ENCODE measurements at places on chromosomes 13 and 19.

- peaks cover 28% of the 10 kb centered on the region for H3K27me3 ChIP-seq
- H3K27ac ChIP-seq, result no peak overlapping the region
- DNase-seq, result no peak
- H3K4me1 ChIP-seq, result peaks cover 3% of the 10 kb centered on the region
- H3K36me3 ChIP-seq, result no peaks in the 10 kb centered on the region
- no peak overlapping the region for H3K4me3 ChIP-seq
These were observed 398.8 kb downstream of the DLEU7 start for GRCh38 chr13:50444726-50445125.

DNA sequence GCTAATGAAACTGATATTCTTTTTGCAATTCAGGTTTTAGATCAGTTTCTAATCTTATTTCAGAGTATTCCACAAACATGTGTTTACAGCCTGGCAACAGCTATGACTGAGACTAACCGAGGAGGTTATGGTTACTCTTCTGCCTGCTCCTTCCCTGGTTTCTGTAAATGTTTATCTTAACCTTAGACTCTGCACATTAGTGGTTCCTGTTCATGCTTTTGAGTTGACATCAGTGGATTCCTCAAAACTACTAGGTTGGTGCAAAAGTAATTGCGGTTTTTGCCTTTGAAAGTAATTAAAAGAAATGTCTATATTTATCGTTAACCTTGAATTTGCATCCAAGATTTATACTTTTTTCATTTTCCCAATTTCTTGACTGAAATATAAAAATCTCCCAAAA is 237.0 kb upstream of the TSHZ3 start:
- no peak overlapping the region for H3K27ac ChIP-seq
- no peaks in the 10 kb centered on the region for H3K4me1 ChIP-seq
- H3K4me3 ChIP-seq, result no peak overlapping the region
- no peaks in the 10 kb centered on the region for H3K36me3 ChIP-seq
- H3K27me3 ChIP-seq, result no peaks in the 10 kb centered on the region
- DNase-seq, result no peak

- H3K27ac ChIP-seq, result no peak overlapping the region
- DNase-seq, result no peak
- H3K4me1 ChIP-seq, result no peaks in the 10 kb centered on the region
- H3K4me3 ChIP-seq, result no peak overlapping the region
These were observed 13.3 kb upstream of the FGF9 start for GRCh38 chr13:21657538-21657937.

DNA sequence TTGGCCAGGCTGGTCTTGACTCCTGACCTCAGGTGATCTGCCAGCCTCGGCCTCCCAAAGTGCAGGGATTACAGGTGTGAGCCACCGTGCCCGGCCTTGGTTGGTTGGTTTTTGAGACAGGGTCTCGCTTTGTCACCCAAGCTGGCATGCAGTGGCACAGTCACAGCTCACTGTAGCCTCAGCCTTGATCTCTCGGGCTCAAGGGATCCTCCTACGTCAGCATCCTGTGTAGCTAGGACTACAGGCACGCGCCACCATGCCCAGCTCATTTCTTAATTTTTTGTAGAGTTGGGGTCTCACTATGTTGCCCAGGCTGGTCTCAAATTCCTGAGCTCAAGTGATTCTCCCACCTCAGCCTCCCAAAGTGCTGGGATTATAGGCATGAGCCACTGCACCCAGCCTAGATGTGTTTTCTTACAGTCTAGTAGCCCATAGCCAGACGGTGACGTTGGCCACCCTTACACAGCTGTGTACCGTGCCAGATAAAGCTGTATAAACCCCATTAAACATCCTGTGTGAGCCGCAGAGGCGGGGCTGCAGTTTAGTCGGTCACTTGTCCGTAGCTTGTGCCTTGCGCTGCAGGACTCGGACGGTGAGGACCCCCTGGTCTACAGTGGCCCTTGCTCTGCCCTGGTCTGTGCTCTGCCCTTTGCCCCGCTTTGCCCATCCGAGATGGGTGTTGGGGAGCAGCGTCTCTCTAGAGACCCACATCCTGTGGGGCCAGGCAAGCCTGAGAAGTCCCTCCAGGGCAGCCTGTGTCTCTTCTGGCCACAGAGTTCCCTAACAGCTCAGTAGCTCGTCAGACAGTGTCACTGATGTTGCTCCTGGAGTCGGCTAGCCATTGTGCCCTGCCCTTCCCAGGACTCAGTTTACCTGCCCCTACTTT is 9.8 kb downstream of the IRF3 start:
- DNase-seq, result no peak
- H3K36me3 ChIP-seq, result peaks cover 51% of the 10 kb centered on the region

- H3K36me3 ChIP-seq, result no peaks in the 10 kb centered on the region
- H3K27ac ChIP-seq, result no peak overlapping the region
- peaks cover 2% of the 10 kb centered on the region for H3K4me1 ChIP-seq
- H3K27me3 ChIP-seq, result peaks cover 2% of the 10 kb centered on the region
These were observed 20.3 kb downstream of the WDR88 start for GRCh38 chr19:33152176-33152575.

DNA sequence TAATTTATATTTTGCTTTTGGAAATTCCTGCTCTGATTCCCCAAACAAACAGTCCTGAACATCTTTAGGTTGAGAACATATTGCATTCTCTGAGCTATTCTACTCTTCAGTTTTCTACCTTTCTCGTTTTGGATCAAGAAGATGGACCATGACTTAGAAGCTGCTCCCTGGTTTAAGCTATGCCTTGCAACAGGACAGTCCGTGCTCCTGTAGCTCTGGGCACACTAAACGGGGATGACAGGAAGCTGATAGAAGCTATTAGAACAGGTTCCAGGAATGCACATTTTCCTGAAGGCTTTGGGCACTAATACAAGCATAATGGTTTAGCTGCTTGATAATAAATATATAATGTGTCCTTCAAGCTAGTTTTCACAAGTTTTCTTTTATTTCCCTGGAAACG is 385.2 kb downstream of the HS6ST3 start:
- no peak for DNase-seq
- no peaks in the 10 kb centered on the region for H3K36me3 ChIP-seq
- no peak overlapping the region for H3K4me3 ChIP-seq
- H3K27me3 ChIP-seq, result no peaks in the 10 kb centered on the region

DNA sequence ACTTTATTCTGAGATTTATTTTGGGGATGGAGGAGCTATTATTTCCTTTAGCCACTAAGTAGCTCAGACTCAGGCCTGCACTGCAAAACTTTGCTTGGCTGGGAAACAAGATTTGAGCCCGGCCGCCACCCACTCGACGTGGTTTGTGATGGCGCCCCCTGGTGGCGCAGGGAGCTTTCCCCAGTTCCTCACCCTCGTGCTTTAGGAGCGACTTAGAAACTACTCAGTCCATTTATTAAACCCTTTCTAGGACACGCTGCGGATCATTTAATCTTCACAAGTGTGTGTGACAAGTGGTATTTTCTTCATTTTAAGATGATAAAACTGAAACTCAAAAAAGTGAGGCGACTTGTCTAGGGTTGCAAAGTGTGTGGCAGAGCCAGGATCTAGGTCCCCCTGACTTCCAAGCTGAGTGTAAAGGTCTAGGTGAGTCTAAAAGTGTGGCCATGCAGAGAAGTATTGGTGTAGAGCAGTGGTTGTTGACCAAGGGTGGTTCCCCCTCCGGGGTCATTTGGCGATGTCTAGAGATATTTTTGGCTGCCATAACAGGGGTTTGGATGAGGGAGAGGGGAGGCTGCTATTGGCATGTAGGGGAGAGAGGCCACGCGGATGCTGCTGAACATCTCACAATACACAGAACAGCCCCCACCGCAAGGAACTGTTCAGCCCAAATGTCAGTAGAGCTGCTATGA is 2.2 kb downstream of the CXCL17 start:
- H3K4me1 ChIP-seq, result peaks cover 23% of the 10 kb centered on the region
- peak overlapping the region; percentile 54 for H3K4me3 ChIP-seq
- peak overlapping the region; percentile 21 for H3K27ac ChIP-seq
- peak; percentile 69 for DNase-seq
- H3K27me3 ChIP-seq, result no peaks in the 10 kb centered on the region
- H3K36me3 ChIP-seq, result no peaks in the 10 kb centered on the region

GRCh38 chr19:49327878-49328544 is 3.0 kb upstream of the SLC6A16 start:
- peaks cover 30% of the 10 kb centered on the region for H3K4me1 ChIP-seq
- H3K36me3 ChIP-seq, result peaks cover 14% of the 10 kb centered on the region
- H3K27me3 ChIP-seq, result no peaks in the 10 kb centered on the region
- no peak overlapping the region for H3K4me3 ChIP-seq

GRCh38 chr19:12484011-12484370 is 625 bp downstream of the ZNF709 start:
- peak overlapping the region; percentile 83 for H3K4me3 ChIP-seq
- no peaks in the 10 kb centered on the region for H3K27me3 ChIP-seq
- H3K36me3 ChIP-seq, result no peaks in the 10 kb centered on the region
- no peak for DNase-seq
- H3K4me1 ChIP-seq, result peaks cover 21% of the 10 kb centered on the region
- no peak overlapping the region for H3K27ac ChIP-seq

DNA sequence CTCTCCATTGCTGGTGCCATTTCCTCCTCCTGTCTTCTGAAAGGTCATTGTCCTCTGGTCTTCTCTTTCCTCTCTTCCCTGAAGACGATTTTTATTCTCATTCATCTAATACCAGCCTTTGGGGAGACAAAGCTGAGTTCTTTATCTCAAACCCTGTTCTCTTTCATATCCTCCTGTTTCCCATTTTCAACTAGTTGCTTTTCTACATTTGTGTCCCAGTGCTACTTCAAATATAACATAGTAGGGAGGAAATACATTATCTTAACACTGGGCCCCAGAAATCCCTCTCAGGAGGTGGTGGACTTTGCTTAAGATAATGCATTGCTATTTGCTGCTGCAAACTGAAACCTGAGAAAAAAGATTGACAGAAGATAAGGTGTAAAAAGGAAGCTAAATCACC is 159.1 kb downstream of the HS6ST3 start:
- H3K27ac ChIP-seq, result no peak overlapping the region
- no peak for DNase-seq
- H3K36me3 ChIP-seq, result no peaks in the 10 kb centered on the region
- no peaks in the 10 kb centered on the region for H3K4me1 ChIP-seq

GRCh38 chr19:36041831-36042230 is 9.2 kb upstream of the CLIP3 start:
- no peak for DNase-seq
- no peaks in the 10 kb centered on the region for H3K27me3 ChIP-seq
- H3K36me3 ChIP-seq, result peaks cover 13% of the 10 kb centered on the region
- H3K27ac ChIP-seq, result no peak overlapping the region
- no peak overlapping the region for H3K4me3 ChIP-seq
- H3K4me1 ChIP-seq, result peaks cover 8% of the 10 kb centered on the region

GRCh38 chr19:4584670-4585460 is 25.4 kb upstream of the SEMA6B start:
- peaks cover 44% of the 10 kb centered on the region for H3K27me3 ChIP-seq
- no peak for DNase-seq
- no peaks in the 10 kb centered on the region for H3K36me3 ChIP-seq
- H3K4me3 ChIP-seq, result no peak overlapping the region
- H3K4me1 ChIP-seq, result peaks cover 1% of the 10 kb centered on the region

- H3K27ac ChIP-seq, result peak overlapping the region; percentile 16
- no peaks in the 10 kb centered on the region for H3K27me3 ChIP-seq
- H3K36me3 ChIP-seq, result peaks cover 5% of the 10 kb centered on the region
- peaks cover 26% of the 10 kb centered on the region for H3K4me1 ChIP-seq
These were observed 9.5 kb downstream of the PIP5K1C start for GRCh38 chr19:3690551-3691371.

DNA sequence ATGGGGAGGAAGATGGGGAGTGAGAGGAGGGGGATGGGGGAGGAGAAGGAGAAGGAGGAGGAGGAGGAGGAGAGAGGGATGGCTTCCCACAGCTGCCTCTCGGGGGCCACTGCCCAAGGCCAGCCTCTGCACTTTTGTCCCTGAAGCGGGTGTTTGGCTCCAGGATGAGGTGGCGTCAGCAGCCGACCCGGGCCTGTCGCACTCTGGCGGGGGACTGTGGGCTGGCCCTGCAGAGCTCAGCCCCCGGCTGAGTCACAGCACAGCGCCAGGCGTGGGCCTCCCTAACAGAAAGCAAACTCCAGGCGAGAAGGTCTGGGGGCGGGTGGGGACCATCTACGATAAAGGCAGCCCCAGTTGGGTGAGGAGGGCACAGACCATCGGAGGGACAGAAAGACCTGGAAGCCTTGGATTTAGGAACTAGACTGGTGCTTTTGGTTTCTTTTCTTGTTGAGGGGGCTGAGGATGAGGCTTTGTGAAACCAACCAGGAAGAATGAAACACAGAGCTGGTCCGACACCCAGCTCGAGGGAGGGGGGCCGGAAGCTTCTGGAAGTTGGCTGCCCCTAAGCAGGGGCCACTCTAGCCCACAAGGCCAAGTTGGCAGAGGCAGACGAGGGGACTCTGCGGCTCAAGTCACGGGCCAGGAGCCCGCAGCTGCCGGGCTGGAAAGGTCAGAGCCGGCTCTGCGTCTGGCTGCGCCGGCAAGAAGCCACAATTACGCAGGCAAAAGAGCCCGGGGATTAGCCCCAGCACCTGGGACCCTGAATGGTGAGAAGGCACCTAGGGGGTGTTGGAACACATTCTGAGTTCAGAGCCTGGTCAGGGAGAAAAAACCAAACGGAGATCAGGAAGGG is 18.2 kb downstream of the LSM4 start:
- peak overlapping the region; percentile 95 for H3K27ac ChIP-seq
- peak; percentile 89 for DNase-seq
- peaks cover 31% of the 10 kb centered on the region for H3K4me1 ChIP-seq
- H3K27me3 ChIP-seq, result no peaks in the 10 kb centered on the region
- peaks cover 27% of the 10 kb centered on the region for H3K36me3 ChIP-seq

- no peak for DNase-seq
- H3K27ac ChIP-seq, result no peak overlapping the region
- no peak overlapping the region for H3K4me3 ChIP-seq
- H3K27me3 ChIP-seq, result no peaks in the 10 kb centered on the region
These were observed 18.3 kb downstream of the ZNF611 start for GRCh38 chr19:52716522-52716921.

DNA sequence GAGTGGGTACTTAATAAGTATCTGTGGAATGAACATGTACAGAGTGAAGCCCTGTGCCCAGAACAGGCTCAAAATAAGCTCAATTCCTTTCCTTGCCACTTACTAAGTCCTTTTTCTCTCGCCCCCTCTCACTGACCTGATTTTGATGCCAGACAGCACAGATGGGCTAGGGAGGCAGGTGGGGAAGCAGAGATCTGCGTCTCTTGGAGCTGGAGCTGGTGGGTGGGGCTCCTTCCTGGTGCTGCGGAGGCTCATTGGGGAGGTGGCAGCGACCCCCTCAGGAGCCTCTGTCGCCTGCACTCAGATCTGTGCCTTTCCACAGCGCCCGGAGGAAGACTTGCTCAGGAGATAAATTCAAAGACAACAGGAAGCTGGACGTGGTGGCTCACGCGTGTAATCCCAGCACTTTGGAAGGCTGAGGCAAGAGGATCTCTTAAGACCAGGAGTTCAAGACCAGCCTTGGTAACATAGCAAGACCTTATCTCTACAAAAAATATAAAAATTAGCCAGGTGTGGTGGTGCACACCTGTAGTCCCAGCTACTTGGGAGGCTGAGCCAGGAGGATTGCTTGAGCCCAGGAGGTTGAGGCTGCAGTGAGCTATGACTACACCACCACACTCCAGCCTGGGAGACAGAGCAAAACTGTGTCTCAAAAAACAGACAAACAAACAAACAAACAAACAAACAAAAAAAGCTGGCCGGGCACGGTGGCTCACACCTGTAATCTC is 14.6 kb downstream of the AKT2 start:
- H3K27ac ChIP-seq, result no peak overlapping the region
- peaks cover 2% of the 10 kb centered on the region for H3K36me3 ChIP-seq
- no peak for DNase-seq
- no peak overlapping the region for H3K4me3 ChIP-seq

All from T-helper 2 cell treated with Interferon-gamma antibody and Interleukin-4, amounts not matched to agents 5 μg/mL and 100 μg/mL, for 36 hours (primary cell).